SW480 (cell line): ENCODE measurements at places on chromosomes 4 and X.
A peak's percentile ranks its signal among the peaks of the same experiment; 100 is the strongest.

DNA sequence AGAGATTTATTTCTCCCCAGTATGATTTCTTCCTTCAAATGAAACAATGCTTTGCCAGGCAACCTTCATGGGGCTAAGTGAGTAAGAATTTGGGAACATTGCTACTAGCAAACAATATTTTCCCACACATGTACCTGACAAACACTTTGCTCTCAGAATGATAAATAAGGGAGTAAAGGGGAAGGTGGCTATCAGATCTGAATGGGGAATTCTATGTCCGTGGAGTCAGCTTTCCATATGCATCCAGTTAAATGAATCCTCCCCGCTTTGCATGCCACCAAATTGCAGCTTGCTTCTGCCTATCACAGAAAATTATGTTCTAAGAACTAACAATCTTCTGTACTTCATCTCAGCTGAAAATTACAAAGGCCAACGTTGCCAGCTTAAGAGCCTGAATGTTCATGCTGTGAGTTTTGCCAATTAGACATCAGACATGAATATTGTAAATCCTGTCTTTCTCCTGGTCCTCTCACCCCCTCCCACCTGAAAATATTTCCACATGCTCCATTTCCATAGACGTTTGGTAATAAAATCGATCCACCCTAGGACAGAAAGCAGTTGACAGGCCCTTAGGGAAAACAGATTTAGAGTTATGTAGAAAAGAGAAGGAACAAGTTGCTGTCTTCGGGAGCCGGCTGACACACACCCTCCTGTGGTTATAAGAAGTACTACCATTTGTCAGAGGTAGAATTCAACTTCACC is 6.3 kb downstream of the MEPE start:
- peak; percentile 40 for DNase-seq

- no peak for DNase-seq
Observed at GRCh38 chr4:141246243-141246642, 25.5 kb downstream of the ZNF330 start.

GRCh38 chrX:40066700-40067099 is 31.1 kb downstream of the BCOR start:
- no peak for DNase-seq

GRCh38 chr4:87543835-87544461 is 14.8 kb upstream of the SPARCL1 start:
- peak; percentile 5 for DNase-seq

GRCh38 chr4:54585321-54586000 is 72.3 kb upstream of the KIT start:
- DNase-seq: no peak

- no peak for DNase-seq
Observed at GRCh38 chrX:41858161-41858775, 65.1 kb downstream of the CASK start.

DNA sequence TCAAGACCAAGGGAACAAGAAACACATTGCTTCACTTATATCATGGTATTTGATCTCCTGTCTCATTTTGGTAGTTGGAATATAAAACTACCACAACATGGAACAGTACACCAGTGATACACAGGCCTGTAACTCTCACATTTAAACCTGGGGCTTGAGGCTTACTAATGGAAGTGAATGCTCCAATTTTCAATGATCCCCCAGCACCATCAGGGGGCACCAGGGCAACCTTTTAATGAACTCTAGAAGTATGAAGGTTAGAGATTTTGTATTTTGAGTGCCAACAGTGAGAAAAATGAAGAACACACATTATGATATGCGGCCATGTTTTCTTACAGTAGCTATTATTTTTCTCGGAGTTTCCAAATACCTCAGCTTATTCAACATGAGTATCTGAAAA is 50.7 kb downstream of the C4orf33 start:
- no peak for DNase-seq

DNA sequence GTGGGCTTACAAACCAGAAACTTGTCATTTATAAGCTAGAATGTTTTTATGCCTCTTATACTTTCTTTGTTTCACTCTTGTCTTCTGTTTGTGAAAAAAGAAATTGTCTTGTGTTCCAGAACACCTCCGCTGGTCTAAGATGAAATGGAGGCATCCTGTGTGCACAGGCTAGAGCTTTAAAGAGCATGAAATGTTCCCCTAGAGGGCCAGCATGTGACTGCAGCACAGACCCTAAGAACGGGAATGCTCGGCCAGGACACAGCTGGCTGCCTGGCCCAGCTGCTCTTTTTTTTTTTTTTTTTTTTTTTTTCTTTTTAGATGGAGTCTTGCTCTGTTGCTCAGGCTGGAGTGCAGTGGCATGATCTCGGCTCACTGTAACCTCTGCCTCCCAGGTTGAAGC is 33.6 kb downstream of the SETD7 start:
- no peak for DNase-seq

DNA sequence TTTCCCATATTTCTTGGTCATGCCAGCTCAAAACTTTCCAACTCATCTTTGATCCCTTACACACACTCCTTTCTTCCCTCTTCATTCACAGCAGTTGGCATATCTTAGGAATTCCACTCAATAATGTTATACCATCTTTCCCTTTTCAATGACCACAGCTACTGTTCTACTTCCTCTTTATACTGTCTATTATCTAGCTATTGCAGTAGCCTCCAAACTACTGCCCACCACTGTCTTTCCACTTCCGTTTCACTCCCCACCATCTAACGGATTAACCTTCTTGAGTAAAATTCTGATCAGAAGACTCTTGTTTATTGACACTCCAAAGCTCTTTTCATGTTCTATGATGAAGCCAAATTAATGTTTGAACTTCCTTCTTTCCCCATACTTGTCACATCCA is 55.8 kb downstream of the ADAMTS3 start:
- DNase-seq: no peak

- no peak for DNase-seq
Observed at GRCh38 chr4:42778349-42778748, 114.2 kb upstream of the GRXCR1 start.

- DNase-seq: no peak
Observed at GRCh38 chrX:24184018-24184417, 34.5 kb downstream of the ZFX start.

DNA sequence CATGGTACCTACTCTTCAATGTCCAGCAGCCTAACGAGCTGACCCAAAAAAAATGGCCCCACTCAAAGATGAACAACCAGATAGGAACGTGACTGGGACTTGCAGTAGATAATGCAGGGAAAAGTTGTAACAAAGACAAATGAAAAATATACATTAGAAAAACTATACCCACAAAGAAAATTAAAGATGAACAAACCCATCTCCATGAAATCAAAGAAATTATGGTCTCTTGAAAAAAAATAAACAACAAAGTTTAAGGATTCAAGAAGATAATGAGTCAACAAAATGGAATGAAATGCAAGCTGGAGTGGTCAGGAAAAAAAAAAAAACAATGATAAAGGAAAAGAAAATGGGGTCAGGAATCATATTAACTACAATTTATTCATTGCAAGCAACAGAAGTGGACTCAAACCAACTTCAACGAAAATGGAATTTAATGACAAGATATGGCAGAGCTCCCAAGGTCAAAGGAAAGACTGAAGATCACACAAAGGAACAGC is 309.8 kb upstream of the GALNT7 start:
- DNase-seq: no peak

GRCh38 chr4:167955006-167955405 is 137.3 kb upstream of the ANXA10 start:
- DNase-seq: no peak

GRCh38 chrX:35380808-35381700 is 417.1 kb upstream of the MAGEB16 start:
- DNase-seq: peak; percentile 50

DNA sequence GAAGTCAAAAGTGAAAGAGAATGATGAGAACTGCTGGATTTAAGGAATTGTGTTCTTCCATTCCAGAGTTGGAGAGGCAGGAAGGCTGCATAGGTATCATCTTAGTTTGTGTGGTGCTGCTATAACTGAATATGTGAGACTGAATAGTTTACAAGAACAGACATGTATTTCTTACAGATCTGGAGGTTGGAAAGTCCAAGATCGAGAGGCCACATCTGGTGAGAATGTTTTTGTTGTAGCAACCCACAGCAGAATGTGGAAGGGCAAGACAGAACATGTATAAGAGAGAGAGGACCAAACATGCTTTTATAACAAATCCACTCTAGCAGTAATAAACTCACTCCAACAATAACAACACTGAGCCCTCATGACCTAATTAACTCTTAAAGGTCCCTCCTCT is 408.6 kb downstream of the FAM47B start:
- DNase-seq: no peak

DNA sequence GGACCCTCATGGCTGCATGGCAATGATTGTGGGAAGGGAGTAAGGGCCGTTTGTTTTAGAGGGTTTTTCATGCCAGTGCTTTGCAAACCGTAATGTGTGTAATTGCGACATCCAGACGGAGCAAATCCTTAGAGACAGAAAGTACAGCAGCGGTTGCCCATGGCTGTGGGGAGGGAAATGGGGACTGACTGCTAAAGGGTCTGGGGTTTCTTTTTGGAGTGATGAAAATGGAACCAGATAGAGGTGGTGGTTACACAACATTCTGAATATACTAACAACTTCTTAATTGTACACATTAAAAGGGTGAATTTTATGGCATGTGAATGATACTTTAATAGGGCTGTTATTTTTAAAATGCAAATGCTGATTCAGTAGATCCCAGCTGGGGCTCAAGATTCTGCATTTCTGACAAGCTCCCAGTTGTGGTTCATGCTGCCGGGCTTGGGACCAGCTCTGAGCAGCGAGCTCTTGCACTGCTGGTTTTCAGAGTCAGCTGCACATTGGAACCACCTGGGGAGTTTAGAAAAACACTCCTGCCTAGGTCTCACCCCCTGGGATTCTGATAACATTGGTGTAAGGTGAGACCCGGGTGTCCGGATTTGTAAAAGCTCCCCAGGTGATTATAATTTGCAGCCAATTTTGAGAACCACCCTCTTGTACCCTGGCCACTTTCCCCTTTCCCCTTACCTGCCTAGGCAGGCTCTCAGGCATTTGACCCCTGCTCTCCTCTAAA is 47.7 kb downstream of the PRPS1 start:
- no peak for DNase-seq

- DNase-seq: peak; percentile 39
Observed at GRCh38 chr4:129623233-129623875, 527.4 kb downstream of the C4orf33 start.

DNA sequence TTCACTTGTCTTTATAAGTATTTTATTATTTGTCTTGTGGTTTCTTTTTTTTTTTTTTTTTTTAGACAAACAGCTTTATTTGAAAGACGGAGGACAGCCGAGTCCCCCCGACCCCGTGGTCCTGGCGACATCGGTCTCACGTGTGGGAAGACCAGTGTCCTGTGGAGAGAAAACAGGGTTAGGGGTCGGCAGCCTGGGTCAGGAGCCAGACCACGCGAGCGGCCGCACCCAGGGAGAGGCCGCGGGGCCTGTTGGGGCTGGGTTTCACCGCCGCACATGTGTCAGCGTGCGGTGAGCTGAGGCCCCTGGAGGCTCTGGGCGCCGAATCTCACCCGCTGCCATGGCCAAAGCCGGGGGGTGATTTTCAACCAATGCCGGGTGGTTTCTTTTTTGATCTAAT is 17.8 kb upstream of the RAB33B start:
- DNase-seq: no peak

- DNase-seq: no peak
Observed at GRCh38 chrX:116009861-116010710, 160.5 kb upstream of the AGTR2 start.

DNA sequence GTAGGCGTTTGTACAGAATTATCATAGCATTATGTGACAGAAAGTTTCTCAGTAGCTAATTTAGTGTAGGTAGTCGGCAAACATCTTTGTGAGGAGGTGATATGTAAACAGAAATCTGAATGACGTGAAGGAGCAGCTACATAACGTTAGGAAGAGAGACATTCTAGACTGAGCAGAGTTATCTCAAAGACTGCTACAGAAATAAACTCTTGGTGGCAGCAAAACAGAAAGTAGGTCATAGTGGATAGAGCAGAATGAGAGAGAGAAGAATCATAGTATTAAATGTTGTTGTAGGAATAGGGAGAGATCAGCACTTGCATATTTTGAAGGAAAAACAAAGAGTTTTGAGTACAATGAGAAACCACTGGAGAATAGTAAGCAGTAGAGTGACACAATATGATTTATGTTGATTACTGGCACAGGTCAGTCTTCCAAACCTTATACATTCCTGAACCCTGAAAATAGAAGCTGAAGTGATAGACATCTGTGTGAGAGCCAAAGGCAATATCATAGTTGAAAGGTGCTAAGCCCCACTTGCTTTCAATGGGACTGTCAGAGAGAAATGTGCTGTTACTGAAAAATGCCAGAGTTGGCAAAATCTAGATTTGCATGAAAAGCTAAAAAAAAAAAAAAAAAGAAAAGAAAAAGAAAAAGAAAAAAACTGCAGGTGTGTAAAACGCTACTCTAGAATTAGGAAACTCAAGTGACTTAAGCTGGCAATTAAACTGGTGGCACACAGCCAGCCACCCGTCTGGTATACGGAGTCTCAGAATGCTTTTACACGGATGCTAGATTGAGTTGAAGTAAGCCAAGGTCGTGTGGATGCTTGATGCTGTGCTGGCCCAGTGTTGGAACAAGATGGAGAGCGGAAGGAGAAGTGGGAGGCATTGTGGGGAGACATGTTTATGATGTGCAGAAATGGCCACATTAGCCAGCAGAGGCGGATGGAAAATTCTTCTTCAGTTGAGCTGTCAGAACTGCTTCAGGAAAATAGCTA is 750.2 kb upstream of the HS3ST1 start:
- no peak for DNase-seq

DNA sequence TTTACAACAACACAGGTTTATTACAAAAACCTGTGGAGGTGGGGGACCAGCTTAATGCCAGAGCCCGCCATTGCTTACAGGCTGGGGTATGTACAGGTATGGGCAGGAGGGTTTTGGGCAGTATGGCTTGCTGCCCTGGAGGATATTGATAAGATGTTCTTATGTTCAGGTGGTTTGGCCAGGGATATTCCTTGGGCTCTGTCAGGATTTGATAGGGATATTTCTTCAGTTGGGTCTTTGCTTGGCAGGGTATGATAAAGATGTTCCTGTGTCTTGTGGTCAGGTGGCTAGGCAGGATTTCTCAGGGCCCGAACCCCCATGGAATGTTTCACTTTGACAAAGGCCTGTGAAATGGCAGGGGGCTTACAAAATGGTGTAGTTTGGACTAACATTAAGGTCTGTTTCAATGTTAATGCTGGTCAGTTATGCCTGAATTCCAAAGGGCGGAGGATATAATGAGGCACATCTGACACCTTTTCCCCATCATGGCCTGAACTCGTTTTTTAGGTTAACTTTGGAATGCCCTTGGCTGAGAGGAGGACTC is 3.1 kb downstream of the MGST2 start:
- no peak for DNase-seq

GRCh38 chr4:5379895-5380294 is 328.5 kb downstream of the EVC2 start:
- no peak for DNase-seq

DNA sequence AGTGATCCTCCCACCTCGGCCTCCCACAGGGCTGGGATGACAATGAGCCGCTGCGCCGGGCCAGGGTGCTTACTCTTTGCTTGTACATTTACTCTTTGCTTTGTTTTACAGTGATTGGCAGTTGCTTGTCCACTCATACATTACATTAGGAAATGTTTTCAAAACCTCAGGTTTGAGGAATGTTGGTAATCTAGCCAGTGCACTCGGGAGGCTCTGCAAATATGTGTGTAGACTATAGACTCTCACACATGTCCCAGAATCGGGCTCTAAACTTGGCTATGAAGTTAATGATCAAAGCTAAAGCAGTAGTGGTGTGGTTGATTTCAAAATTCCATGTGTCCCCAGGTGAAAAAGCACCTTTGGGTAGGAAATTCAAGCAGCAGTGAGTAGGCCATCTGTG is 20.5 kb downstream of the TRMT44 start:
- no peak for DNase-seq
